AML-193 (cell line): ENCODE measurements at places on chromosomes 7 and 10.

GRCh38 chr10:110042181-110042580 is 34.4 kb downstream of the ADD3 start:
- no peak for DNase-seq

DNA sequence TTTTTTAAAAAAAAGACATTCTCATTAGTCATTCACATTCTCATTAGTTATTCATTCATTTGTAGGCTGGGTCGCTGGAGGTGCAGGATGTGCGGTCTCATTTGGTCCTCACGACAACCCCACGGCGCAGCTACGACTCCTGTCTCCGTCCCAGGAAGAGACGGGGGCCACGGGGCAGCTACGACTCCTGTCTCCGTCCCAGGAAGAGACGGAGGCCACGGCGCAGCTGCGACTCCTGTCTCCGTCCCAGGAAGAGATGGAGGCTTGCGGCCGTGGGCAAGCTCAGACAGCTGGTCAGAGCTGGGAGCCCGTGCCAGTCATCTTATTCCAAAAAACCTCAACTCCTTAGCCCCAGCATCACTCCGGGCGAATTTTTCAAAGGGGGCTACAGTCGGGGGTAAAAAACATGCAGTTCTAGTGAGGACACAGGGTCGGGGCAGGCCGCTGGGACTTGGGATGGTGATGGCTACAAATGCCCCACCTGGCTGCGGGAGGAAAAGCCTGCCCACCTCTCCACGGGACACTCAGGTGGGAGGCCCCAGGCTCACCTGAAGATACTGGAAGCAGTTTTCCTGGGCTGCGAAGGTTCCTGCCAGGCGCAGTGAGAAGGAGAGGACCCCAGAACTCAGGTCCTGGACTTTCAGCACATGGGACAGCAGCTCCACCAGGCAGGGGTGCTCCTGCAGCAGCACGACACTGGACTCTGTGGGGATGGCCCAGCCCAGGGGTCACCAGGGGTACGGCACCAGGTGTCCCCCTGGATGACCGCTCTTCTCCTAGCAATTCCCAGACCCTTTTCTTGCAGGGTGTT is 8.3 kb downstream of the BRAT1 start:
- DNase-seq, result no peak

DNA sequence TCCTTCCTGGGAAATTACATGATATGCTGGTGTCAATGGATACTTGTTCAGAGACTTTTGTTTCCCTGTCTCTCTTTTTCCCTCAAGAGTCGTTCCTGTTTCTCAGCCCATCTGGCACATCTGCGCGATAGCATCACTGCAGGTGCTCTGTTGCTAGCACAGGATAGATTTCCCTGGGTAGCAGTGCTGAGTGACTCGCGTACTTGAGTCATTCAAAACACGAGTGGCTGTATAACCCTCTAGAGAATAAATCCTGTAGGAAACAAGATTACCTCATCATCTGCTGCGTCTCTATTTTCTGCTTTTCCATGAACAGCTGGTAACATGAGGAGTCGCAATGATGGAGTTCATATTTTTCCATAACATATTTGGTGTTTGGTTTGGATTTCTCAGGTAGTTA is 452.0 kb upstream of the FZD8 start:
- DNase-seq, result no peak

GRCh38 chr10:79472951-79473350 is 27.5 kb upstream of the ZCCHC24 start:
- no peak for DNase-seq
